ENCODE measurements at places on chromosomes 12 and 14.

DNA sequence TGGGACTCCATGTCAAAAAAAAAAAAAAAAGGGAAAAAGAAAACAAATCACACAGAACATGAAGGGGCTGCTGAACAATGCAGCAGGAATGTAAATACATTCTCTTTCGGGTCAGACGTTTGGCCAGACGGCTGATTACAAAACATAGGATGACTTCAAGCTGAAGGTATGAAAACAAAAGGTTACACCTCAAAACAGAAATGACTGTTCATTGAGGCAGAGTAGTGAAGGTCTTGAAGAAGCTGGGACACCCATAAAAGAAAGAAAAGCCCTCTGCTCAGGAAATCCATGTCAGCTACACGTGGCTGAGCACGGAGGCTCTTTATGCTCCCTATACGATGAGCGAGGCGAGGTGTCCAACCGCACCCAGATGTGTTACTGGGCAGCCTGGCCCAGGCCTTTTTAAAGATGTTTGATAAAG, 37.7 kb downstream of the FGD4 start:
- DNase-seq = no peak

- DNase-seq = no peak
These were observed 116.6 kb upstream of the NPAS3 start for GRCh38 chr14:32821964-32822653.

GRCh38 chr12:95674631-95675030, 115.9 kb downstream of the NTN4 start:
- DNase-seq = no peak

GRCh38 chr12:114064497-114064896, 98.4 kb upstream of the RBM19 start:
- no peak for DNase-seq
